ENCODE measurements at places on chromosomes 5 and 9.

DNA sequence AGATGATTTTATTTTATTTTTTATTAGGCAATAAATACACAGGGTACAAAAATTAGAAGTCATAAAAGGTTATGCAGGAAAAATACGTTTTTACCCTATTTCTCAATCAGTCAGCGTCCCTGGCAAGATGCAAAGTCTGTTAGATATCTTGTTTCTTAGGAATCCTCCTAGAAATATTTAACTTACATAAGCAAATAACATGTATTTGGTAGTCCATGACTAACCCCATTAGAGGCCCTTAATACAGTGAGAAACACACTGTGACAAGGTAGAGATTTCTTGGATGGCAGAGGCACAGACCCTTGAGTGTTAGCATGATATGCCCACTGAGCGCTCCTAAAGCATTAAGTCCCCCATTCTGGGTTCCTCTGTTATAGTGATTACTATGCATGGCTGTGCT is 121.2 kb upstream of the ADAMTSL1 start:
- DNase-seq: no peak

GRCh38 chr5:150114102-150114641 is 27.8 kb upstream of the CSF1R start:
- DNase-seq: no peak

- no peak for DNase-seq
Measured at GRCh38 chr5:131430794-131431193, 166.9 kb downstream of the CDC42SE2 start.

DNA sequence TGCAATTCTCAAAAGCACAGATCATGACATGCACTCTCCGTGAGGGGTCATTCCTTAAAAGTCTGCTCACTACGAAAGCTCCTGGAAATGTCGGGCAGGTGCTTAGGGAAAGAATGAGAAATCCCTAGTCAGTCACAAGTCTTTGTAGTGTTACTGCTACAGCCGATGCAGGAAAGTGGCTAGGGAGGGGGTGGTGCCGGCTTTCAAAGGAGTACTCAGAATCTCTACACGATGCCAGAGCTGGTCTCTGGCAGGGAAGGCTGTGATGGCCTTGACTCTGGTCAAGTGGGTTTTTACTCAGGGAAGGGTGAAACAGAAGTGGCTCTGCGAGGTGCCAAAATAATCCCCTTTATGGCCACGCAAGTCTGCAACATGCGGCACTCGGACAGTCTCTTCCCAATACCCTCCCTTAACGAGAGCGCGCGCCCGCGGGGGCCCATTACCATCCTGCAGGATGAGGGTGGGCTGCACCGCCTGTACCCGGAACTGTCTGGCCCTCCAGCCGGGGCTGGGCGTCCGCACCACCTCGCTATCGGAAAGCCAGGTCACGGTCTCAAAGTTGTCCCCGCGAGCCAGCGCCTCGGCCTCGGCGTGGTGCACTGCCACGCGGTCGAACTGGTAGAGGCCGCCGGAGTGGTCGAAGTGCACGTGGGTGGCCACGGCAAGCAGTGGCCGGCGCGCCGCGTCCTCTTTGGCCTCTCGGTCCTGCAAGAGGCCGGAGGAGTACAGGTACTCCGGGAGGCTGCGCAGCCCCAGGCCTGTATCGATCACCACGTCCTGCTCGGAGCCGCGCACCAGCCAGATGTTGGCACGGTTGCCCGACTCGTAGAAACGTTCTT is 956 bp downstream of the MBLAC2 start:
- DNase-seq: peak; percentile 2

- no peak for DNase-seq
Measured at GRCh38 chr5:25568989-25569625, 924.3 kb upstream of the CDH10 start.

DNA sequence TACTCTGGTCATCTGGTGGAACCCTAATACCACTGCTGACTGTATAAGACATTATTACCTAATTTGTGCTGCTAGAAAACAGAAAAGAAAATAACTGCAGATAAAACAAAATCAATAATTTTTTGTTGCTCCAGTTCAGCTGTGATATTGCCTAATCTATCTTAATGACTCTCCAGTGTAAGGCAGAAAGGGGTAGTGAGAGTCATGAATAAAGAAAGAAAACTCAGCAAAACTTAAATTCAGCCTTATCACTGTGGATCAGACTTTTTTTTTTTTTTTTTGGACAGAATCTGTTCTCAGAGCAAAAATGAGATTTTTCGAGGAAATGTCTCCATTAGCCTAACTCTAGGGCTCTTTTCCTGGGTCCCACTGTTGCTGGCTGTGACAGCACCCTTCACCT is 1.1 kb upstream of the DOCK2 start:
- DNase-seq: no peak

DNA sequence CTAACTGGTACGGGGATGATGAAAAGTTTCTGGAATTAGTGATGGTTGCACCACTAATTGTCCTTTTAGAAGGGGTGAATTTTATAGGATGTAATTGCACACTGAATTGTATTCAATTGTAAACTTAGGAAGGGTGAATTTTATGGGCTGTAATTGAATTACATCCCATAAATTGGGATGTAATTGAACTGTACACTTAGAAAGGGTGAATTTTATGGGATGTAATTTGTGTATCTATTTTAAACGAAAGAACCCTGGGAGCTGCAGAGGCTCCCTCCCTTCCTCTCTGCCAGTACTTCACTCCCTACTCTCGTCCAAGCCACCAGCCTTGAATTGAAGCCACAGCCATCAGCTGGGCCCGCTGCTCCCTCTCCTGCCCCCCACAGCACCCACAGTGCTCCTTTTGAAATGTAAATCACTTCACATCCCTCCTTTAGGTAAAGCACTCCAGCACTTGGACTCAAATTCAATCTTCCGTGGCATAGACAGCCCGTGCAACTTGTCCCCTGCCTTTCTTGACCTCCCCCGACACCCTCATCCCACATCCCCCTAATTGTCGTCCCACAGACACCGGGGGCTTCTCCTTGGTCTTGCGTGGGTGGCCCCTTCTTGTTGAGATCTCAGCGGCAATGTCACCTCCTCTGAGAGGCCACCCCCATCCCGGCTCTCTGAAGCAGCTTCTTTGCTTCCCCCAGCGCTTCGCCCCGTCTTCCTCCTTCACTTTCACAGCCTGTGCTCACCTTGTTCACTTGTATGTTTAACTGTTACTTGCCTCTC is 84.2 kb upstream of the HRH2 start:
- DNase-seq: no peak

DNA sequence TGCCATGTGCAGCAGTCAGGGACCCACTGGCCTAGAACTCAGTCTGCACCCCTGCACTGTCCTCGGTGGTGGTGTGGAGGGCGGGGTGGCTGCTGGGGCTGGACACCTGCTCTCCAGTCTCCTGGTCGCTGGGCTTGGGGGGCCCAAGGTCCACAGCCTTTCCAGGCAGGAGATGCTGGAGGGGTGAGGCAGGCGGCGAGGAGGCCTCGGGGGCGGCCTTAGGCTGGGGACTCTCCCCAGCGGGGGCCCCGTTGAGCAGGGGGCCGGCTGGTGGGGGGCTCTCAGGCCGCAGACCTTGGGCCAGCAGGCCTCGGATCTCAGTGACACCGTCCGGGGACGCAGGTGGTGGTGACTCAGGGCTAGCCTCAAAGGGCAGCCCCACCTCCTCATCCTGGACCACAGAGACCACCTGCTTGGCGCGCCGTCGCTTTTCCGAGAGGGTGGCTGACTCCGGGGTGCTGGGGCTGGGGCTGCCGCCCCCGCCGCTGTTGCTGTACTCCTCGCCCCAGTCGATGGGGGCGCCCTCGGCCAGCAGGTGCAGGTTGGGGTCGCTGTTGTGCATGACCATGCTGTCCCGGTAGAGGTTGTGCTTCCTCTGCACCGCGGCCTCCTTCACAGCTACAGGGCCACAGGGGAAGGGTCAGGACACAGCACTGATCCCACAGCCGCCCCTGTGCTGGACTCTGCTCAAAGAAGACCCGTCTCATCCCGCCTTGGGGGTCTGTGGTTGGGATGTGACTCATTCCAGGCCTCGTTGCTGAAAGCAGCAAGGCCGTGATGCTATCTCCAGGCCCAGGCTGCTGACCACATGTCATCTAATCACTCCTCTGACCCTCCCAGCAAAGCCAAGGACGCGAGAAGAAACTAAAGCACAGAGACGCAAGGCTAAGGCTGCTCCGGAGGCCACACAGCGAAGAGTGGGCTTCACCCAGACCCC is 55.8 kb downstream of the LRSAM1 start:
- DNase-seq: no peak

GRCh38 chr9:136048560-136049411 is 46.3 kb downstream of the NACC2 start:
- DNase-seq: no peak

DNA sequence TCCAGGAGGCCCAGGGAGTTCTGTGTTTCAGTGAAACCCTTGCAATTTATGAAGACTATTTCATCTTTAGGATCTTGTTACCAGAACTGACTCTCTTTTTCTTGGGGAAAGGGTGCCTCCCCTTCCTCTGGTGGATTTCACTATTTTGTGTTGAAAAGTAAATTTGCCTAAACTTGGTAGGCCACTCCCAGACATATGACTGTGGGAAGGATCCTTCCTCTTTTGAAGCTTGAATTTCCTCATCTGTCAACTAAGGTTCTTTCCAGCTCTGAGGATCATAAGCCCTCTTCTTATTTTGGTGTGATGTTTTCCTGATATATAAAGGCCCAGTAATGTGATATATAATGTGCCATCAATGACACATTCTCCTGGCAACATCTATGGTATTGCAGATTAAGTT is 59.1 kb upstream of the ZFAND5 start:
- no peak for DNase-seq

- no peak for DNase-seq
Measured at GRCh38 chr9:12060811-12061210, 632.4 kb upstream of the TYRP1 start.

DNA sequence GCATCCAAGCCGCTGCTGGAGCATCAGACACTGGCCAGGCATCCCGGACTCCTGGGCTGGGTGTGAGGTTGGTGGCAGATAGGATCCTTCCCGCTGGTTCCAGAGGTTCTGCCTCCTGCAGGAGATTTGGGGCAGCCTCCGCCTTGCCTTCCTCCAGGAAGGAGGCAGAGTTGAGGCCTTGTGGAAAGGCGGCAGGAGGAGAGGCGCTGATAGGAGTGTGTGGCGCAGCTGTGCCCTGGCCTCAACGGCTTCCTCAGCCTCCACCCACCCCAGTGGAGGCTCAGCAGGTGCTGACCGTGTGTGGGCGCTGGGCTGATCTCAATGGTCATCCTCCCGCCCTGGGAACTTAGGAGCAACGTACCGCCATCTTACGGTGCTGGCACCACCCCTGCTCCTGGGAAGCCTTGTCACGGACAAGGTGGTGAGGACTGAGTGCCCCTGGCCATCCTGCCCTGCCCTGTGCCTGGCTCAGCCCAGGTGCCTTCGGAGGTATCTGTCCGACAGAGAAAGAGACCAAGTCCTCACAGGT is 10.2 kb downstream of the NCS1 start:
- no peak for DNase-seq

GRCh38 chr9:9170439-9171134 is 1371.0 kb upstream of the DMAC1 start:
- DNase-seq: no peak

GRCh38 chr9:78028926-78029325 is 2.7 kb downstream of the GNAQ start:
- DNase-seq: no peak

- DNase-seq: no peak
Measured at GRCh38 chr9:36470643-36471290, 70.7 kb upstream of the RNF38 start.

DNA sequence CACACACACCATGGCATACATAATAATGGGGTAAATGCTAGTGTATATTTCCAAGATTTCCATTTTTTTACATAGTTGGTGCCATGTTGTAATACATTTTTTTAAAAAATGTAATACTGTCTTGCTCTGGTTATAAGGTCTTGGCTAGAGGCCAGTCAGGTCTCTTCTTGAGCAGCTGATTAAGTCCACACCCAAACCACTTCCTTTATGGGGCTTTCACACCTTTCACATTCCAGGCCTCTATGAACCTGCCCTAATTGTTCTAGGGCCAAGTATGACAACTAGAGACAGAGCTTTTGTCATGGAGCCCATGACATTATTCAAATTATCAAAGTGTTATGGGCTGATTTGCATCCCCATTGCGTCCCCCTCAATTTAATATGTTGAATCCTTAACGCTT is 495.6 kb upstream of the CTNND2 start:
- DNase-seq: no peak
